Activated naive CD4-positive, alpha-beta T cell treated with anti-CD3 and anti-CD28 coated beads, Interleukin-2, amount 50 U/mL, for 72 hours (primary cell): ENCODE measurements at places on chromosomes 16 and 17. TPM values are rescaled to one million over a fixed set of nuclear protein-coding genes. Genes with fewer than 3 reads are reported as not detected.

DNA sequence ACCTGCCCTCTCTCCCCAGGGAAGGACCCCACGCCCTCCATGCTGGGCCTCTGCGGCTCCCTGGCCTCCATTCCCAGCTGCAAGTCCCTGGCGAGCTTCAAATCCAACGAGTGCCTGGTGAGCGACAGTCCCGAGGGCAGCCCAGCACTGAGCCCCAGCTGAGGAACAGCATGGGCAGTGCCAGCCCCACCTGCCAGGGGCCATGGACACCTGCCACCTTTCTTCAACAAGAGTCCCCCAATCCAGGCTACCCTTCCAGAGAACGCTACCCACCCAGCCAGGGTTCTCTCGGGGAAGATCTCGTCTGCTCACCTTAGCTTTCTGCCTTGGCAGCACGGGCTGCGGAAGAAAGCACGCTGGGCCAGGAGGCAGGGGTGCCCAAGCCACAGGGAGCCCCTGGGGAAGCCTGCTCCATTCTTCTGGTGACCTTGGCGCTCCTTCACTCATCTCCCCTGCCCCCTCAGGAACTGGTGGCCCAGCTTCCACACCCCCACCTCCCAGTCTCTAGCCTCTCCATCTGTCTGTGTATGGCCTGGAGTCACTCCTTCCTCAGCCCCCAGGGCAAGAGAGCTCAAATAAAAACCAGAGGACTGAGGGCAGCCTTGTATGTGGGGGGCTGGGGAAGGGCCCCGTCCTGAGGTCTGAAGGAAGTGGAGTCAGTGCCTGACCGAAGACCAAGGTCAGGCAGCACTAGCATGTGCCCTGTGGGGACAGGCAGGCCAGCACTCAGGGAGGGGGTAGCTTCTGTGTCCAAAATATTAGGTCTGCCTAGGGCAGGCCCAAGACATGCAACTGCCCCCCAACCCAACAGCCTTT, 6.3 kb downstream of the SLC25A39 start:
- no peak for DNase-seq

DNA sequence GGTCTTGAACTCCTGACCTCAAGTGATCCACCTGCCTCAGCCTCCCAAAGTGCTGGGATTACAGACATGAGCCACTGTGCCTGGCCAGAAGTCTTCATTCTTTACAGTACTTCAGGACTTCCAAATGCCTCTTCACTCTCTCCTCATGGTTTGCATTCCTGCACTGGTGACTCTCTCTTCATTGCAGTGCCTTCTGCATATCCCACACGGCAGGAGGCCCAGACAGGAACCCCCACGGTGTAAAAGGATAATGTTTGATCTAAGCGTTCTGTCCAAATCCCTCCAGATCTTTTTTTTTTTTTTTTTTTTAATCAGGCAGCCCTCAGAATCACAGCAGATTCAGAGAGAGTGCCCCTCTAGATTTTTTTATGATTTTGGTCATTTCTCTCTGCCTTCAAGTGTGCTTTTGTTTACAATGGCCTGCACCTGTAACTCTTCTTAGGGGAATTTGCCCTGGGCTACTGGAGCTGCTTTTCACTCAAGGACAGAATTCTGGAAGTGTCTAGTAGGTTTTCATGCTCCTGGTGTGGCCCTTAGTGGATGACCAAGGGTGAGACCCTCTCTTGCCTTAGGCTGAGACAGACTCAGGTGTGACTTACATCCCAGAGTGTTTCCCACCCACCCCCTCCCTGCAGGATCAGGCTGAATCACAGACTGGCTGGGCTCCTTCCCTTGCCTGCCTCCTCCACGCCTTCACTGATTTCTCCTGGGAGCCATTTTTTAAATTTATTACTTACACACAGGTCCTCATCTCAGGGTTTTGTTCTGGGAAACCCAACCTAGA, 19.8 kb upstream of the NF1 start:
- DNase-seq, result no peak

ABI3 gene
- total RNA-seq, result 35.3 TPM

GRCh38 chr17:49013311-49014213, 16.4 kb downstream of the IGF2BP1 start:
- DNase-seq, result no peak

DNA sequence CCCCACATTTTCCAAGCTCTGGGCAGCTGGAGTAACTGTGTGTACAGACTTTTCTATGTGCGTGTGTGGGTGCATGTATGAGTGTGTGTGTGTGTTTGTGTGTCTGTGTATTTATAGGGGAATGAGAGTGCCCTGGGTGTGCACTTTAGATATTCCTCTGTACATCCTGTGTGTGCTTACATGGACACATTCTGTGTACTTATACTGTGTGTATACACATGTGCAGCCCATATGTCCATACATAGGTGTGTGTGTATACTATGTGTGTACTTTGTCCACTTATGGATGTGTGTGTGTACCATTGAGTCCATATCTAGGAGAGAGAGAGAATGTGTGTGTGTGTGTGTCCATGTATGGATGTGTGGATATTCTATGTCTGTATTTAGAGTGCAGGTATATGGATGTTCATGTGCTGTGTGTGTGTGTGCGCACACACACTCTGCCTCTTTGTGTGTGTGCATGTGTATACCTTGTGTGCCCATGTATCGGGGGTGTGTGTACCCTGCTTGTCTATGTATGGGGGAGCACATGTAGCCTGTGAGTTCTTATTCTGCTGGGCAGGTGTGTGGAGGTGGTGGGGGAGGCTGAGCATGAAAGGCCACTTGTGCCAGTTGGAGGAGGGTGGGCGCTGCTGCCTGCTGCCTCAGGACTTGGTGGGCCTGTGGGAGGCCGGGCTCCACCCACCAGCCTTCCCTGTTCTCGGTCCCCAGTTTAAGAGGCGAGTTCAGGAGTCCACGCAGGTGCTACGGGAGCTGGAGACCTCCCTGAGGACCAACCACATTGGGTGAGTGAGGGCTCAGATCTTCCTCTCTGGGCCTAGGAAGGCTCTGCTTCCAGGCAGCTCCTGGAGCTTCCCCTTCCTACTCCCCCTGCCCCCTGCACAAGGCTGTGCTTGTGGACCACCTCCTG, 11.1 kb downstream of the FMNL1 start:
- no peak for DNase-seq
